Right renal pelvis (tissue), 4 donors: ENCODE measurements at places on chromosomes 2 and 18. TPM values are rescaled to one million over a fixed set of nuclear protein-coding genes. Genes with fewer than 3 reads are reported as not detected.

Gene KRTCAP3
- polyA plus RNA-seq, result 6.1 TPM

Gene TXNL4A
- 90.4 TPM for polyA plus RNA-seq

Gene CD226
- 1.8 TPM for polyA plus RNA-seq

Gene CD302
- 16.0 TPM for polyA plus RNA-seq

DNA sequence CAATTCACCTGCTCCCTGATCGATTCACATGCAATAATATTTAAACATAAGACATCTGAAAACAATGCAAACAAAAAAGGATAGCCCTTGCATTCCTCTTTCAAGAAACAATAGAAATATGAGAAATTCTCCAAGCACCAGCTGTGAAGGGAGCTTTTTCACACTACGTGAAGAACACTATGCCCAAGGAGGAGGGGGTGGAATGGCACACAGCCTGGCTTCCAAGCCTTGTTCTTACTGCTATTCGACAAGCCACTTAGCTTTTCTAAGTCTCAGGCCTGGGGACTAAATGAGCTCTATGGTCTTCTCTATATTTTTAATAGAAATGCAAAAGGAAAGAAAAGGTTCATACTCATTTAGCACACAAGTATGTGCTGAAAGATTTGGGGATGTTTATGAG is 92.2 kb upstream of the CHRNA1 start:
- no peak for DNase-seq

DNA sequence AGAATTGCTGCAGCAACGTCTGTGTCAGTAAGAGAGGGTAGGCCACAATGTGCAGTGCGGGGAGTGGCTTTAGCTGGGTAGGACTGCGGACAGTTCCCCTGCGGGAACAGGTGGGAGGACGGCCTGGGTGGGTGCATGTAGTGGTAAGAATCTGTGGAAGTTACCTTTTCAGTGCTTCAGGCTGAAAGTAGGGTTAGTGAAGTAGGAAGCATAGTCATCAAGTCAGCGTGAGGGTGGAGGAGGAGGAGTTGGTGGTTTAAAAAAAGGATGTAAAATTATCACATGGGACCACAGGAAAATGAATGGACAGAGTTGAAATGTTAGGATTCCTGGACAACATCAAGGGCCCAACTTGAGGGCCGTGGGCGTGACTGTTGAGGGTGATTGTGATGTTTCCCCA is 13.2 kb downstream of the CEP192 start:
- no peak for DNase-seq

GRCh38 chr2:240121190-240121589 is 14.9 kb downstream of the COPS9 start:
- DNase-seq, result no peak

DNA sequence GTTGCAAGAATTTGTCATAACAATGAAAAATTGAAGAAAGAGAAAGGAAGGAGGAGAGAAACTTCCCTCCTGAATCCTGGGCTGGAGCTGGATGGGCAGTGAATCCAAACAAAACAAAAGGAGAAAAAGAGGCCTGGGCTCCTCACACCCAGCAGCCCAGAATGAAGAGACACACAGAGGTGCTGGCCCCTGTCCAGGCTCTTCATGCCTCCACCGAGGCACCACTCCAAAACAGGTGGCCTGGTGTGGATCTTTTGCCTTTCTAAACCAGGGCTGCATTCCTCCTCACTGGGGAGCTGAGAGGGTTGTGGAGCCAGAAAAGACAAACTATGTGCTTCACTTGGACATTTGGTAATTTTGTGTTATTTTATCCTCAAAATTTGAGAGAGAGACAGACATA is 76.0 kb downstream of the FAM124B start:
- DNase-seq, result no peak

GRCh38 chr2:229417176-229417575 is 146.1 kb upstream of the PID1 start:
- no peak for DNase-seq

DNA sequence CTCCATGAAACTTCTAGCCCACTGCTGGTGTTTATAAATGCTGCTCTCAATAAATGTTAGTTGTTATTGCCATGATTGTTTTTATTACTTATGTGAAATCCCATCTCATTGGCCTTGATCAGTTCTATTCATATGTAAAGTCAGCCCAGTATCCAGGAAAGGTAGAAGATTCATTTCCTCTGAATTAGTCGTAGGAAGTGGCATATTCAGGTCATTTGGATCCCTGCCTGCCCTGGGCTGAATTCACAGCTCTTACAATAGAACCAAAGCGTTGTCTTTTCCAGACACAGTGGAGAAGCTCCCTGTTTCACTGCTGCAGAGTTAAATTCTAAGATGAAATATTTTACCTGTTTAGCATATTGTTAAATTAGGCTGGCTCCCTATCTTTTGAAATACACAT is 70.3 kb downstream of the MAIP1 start:
- DNase-seq, result no peak

DNA sequence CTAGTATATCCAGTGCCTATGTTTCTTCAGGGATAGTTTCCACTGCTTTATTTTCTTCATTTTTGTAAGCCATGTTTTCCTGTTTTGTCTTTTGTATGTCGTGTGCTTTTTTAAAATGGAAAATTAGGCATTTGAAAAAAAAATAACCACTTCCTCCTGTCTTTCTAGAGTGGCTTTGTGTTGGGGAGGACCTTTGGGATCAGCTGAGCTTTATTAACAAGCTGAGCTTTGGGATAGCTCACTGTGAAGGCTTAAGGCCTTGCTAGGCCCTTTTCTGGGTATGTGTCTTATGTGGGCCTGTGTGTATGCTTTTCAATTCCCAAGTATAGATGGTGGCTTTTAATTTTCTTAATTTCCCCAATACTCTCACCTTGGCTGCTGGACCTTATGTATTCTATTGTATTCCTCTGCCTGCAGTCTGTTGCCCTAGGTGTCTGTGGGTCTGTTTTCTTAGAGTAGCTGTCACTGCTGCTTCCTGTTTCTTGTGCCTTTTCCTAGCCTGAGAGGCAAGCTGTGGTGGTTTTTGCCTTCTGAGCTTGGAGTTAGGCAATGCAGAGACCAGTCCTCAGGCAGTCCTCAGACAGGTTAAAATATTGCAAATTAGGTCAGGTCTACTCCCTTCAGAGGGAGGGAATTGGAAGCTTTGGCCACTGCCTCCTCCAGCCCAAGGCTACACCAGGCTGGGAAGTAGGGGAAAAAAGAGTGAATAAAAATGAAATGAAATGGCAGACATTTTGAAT is 134.7 kb downstream of the LDLRAD4 start:
- DNase-seq, result no peak

- DNase-seq, result no peak
Observed at GRCh38 chr2:25979001-25979400, 3.3 kb downstream of the KIF3C start.

- no peak for DNase-seq
Observed at GRCh38 chr18:76725445-76725844, 96.9 kb upstream of the ZNF236 start.

DNA sequence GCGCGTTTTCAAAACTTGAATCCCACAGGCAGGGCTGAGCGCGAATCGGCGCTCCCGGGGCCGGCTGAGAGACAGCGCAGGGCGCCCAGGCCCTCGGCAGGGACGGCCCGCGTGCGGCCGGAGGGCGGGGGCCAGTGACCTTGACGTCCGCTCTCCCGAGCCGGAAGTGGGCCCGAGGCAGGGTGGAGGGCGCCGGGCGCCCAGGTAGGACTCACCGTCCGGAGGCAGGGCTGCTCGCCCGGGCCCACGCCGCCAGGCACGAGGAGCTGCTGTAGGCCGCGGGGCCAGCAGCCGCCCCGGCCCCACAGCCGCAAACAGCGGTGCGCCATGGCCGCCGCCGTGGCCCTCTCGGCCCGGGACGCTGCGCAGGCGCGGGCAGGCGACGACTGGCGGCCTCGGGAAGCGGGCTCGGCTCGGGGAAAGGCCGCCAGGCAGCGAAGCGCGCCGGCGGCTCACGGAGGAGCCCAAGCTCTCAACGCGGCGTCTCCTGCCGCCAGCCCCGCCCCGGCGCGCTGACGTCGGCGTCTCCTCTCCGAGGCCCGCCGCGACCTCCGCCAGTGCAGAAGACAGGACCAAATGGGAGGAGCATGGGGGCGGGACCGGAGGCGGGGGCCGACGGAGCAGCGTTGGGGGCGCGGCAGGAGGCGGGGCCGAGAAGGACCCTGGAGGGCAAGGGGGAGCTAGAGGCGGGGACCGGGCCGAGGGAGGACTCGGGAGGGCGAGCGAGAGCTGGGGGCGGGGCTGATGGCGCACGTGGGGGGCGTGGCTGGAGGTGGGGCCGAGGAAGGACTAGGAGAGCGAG is at the start of gene AFG3L2:
AFG3L2 (minus strand) TSS at position 474 of the 802 bp plus-strand sequence; CDS start at position 329, 145 bp downstream.
- DNase-seq, result peak; percentile 97

DNA sequence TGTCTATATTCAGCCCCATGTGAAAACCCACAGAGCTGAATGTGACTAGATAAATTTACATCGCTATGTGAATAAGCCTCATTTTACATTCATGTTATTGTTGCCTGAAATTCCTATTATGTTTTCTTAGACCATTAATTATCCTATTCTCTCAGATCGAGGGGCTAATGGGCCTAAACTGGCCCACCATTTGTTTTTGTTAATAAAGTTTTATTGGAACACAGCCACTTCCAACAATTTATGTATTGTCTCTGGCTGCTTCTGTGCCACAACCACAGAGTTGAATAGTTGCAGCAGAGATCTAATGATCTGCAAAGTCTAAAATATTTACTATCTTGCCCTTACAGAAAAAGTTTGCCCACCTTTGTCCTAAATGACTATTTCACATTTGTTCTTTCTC is 61.0 kb downstream of the KLHL14 start:
- DNase-seq, result no peak

DNA sequence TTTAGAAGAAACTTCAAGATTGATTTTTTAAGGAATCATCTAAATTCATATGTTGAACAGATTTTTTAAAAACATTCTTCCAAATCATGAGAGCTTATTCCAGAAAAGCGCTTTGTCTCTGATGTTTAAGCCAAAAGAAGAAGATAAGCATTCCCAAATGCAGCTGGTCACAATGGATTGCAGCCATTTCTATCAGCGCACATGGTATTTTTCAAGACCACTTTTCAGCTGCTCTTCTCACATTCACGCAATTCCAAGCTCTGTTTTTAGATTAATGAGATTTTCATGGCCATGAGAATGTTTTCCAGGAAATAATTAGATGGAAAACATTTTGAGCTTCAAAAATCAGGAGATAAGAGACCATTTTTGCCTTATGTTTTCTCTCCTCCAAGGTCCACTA is 8.7 kb downstream of the OSBPL1A start:
- no peak for DNase-seq

DNA sequence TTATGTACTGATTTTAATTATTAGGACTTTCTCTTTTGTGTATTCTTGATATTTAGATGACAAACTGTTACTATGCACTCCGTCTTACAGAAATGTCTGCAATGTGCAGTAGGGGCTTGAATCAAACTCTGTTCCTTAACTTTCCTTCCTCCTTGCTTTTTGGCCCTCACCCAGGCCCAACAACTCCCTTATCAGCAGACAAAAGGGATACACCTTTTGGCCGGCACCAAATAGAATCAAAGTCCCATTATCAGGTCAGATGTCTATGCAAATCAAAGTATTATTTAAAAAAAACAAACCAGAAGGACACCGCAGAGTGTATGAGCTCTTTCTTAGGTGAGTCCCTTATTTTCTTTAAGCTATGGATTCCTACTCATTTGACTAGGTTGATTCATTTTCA is 116.3 kb upstream of the SERPINE2 start:
- DNase-seq, result no peak

DNA sequence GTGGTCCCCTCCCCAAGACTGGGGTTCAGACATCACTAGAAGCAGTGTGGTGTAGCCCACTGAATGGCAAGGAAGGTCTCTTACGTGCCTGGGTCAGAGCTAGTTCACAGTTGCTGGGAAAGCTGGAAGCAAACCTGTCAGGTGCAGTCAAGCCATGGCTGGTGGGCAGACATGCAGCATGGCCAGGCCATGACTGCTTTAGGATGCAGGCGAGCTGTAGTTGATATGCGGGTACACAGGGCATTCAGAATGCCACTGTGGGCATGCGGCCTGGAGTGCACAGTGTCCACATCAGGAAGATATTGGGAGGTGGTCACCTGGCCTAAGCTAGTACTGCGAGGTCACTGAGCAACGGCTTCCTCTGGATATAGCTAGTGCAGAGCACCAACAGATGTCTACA is 11.8 kb upstream of the SLC9A4 start:
- no peak for DNase-seq

DNA sequence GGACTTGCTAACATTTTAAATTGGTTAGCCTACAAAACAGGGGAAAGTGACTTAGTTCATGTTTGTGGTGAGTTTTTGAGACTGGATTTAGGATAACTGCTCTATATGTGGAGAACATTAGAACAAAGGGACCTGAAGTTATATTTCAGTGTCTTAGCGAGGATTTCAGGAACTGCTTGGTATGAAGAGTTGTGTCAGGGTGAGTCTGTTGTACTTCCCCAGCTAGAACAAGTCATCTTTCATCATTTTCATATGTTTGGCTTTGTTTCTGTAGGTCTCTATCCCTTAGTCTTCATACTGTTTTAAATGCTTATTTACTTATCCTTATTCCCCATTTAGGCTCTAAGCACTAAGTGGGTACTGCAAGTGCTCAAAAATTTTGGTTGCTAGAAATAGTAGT is 41.9 kb downstream of the KCMF1 start:
- DNase-seq, result no peak

GRCh38 chr2:219638217-219638947 is 11.0 kb downstream of the SLC4A3 start:
- no peak for DNase-seq

- no peak for DNase-seq
Observed at GRCh38 chr2:70960833-70961647, 17.4 kb upstream of the ANKRD53 start.

DNA sequence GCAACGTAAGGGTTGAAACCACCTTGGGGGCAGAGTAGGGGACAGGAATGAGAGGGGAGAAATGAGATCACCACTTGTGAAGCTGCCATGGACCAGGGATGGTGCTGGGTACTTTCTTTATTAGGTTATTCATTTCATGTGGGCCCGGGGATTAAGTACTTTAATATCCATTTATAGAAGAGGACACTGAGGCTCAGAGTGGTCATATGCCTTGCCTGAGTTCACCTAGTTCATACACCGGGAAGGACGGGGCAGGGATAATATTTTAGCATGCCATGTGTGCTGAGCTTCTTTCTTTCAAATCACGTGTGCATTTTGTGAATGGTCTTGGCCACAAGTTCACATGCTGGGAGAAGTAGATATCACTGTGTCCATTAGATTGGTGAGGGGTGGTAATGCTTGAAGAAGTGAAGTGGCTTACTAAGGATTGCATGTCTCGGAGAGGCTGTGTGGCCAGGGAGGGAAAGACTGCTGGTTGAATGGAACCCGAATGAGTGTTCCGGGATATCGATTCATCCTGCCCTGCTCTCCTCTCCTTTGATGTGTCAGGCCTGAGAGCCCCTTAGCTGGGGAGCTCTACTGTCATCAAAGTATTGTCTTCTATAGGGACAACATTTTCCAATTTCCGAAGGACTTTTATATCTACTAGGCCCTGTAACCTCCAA is 187.1 kb downstream of the MYCN start:
- DNase-seq, result no peak

DNA sequence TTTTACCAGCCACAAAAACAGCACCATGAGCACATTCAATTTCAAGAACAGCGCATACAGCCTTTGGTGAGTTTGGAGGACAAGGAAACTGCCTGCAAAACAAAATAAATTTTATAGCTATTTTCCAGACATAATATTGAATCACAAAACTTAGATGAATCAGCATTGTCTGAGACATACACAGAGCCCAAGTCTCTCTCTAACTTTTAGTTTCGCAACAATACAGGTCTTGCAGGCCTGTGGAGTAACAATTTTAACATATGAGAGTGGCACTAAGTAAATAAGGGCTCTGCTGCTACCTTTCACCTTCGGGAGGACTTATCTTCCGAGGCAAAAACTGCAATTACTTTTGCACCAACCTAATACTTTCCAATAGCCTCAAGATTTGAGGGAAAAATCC is 56.1 kb upstream of the PEX13 start:
- no peak for DNase-seq
